Neural crest cell (in vitro differentiated cells): ENCODE measurements at places on chromosomes 7 and 10. TPM values are rescaled to one million over a fixed set of nuclear protein-coding genes. Genes with fewer than 3 reads are reported as not detected.

DNA sequence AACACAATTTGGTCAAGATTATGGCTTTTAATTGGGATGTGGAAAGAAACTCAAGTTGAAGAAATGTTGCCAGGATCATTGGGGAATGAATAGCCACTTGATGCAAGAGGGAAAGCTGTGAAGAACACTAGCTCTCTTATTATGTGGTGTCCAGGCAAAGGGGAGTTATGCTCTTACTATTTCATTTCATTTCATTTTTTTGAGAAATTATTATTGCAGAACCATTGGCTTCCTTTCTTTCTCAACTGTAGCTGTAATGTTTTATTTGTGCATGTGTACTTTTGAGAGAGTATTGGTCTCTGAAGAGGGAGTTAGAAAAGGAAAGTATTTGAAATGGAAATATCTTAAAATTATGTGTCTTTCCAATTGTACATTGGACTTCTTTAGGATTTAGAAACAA, 312.6 kb upstream of the BMPER start:
- H3K27ac ChIP-seq: no peak overlapping the region
- DNase-seq: no peak
- no peaks in the 10 kb centered on the region for H3K36me3 ChIP-seq
- H3K27me3 ChIP-seq: no peaks in the 10 kb centered on the region
- H3K4me1 ChIP-seq: no peaks in the 10 kb centered on the region

- H3K4me3 ChIP-seq: no peak overlapping the region
- no peak for DNase-seq
- no peak overlapping the region for H3K27ac ChIP-seq
- H3K36me3 ChIP-seq: no peaks in the 10 kb centered on the region
- no peaks in the 10 kb centered on the region for H3K4me1 ChIP-seq
- peaks cover 7% of the 10 kb centered on the region for H3K27me3 ChIP-seq
These were observed 32.2 kb upstream of the PCBD1 start for GRCh38 chr10:70920519-70920918.

DNA sequence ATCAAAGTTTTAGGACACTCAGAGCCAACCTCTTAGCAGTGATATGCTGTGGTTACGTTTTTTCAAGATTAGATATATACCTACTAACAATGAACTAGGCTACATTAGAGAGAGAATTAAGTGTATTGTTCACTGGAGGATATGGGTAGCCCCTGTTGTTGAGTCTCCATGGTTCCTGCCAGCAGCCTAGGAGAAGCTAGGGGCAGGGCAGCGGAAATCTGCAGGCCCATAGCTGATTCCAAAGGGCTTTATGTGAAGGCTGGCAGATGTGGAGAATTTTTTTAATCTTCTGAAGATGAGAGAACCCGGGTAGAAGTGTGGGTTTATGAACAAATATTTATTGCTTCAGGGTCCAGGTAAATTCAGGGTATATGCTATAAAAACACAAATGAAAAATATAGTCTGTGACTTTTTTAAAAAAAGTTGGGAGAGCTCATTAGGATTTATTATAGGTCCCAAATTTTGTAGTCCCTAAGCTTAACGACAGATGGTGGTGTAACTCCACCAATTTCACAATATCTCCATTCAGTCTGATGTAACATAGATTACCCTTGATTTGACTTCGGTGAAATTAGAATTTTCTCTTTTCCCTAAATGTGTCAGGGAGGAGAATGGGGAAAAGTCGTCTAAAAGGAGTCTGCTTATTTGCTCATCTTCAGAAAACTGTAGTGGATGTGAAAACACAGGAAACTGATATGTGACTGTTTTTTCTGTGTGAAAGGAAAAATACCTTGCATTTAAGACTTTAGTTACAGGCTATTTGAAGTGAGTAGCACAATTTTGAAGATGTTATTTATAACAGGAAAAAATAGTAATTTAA, 163.0 kb upstream of the PPP1R3A start:
- H3K27ac ChIP-seq: no peak overlapping the region
- H3K36me3 ChIP-seq: no peaks in the 10 kb centered on the region
- DNase-seq: peak; percentile 18
- peaks cover 73% of the 10 kb centered on the region for H3K27me3 ChIP-seq
- peaks cover 34% of the 10 kb centered on the region for H3K4me1 ChIP-seq

Gene ZMIZ1
- 87.1 and 92.0 TPM in 2 replicates for total RNA-seq

Gene NHLRC2
- total RNA-seq: 55.0 and 58.7 TPM in 2 replicates
